Stimulated activated CD8-positive, alpha-beta memory T cell treated with anti-CD3 and anti-CD28 coated beads, Interleukin-7, amount 100 ng/mL, for 1 hour (primary cell): ENCODE measurements at places on chromosomes 16 and 17.

DNA sequence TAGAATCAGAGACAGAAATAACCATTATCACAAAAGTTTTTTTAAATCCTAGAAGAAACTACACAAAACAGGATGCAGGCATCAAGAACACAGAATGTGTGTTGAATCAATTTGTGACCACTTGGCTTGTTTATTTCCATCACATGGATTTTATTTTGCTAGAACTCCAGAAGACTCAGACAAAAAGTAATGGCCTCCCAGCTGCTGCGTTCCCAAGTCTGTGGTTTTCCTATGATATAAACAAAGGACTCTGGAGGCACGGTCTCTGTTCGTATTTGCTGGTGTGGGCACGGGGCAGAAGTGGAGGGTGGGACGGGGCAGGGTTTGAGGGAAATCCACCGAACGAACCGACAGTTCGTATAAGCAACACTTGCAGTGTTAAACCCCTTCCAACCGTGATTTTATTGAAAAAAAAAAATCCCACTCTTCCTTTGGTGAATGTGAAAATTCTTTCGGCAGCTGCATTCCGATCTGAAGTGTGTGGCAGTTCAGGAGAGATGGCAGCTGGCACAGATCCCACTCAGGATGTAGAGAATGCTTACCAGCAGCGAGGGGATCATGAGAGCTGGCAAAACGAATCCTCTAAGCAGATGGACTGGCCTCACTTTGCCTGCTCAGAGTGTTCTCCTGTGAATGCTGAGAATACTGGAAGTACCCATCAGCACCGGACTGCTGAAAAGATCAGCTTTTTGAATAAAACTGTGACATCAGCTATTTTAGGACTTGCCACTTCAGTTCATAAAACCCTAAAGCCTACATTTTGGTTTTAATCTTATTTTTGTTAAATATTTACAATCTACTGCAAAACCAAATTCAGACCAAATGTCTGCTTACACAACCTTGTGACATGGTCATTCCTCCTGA is 165.2 kb downstream of the VPS53 start:
- no peak for DNase-seq

- no peak for DNase-seq
These were observed 16.2 kb upstream of the KPNA2 start for GRCh38 chr17:68019336-68019674.

- DNase-seq = no peak
These were observed 10.3 kb upstream of the ABCC3 start for GRCh38 chr17:50624321-50624934.

DNA sequence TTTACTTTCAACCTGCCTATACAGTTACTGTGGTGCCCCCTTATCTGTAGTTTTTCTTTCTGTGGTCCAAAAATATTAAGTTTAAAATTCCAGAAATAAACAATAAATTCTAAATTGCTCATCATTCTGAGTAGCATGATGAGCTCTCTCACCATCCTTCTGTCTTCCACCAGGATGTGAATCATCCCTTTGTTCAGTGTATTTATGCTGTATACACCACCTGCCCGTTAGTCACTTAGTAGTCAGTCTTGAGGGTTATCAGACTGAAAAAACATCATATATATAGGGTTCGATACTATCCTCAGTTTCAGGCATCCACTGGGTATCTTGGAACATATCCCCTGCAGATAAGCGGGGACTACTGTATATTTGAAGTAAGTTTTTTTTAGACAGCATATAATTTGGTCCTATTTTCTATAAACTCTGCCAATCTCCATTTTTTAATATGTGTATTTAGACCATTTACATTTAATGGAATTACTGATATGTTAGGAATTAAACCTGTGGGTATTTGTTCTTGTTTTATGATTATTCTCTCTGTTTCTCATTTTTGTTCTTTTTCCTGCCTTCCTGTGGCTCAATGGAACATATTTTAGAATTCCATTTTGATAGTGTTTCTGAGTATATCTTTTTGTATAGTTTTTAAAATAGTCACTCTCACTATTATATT is 31.0 kb downstream of the TBX21 start:
- no peak for DNase-seq

- no peak for DNase-seq
These were observed 254.8 kb downstream of the SEC14L1 start for GRCh38 chr17:77395501-77396048.

- DNase-seq = no peak
These were observed 37.2 kb downstream of the LMF1 start for GRCh38 chr16:933581-933980.

GRCh38 chr16:19841184-19841583 is 43.5 kb downstream of the GPRC5B start:
- DNase-seq = no peak

DNA sequence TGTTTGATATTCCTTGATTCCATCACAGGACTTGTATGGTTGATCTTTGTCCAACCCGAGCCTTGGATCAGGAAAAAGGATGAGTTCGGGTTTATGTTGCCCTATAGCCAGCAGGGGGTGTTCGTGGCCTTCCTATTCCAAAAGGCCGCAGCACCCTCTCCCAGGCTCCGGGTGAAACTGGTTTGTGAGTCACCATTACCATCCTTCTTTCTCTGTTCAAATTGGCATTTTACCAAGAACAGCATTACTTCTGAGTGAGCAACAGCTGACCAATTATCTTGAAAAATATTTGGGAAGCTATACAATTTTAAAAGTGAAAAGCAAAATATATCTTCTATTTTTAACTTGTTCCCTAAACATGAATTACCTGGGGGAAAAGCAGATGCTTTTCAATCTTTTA is 24.3 kb upstream of the KRT20 start:
- peak; percentile 32 for DNase-seq

- DNase-seq = no peak
These were observed 13.4 kb downstream of the PDK2 start for GRCh38 chr17:50108556-50108955.

GRCh38 chr16:55955424-55955823 is 80.3 kb upstream of the CES5A start:
- no peak for DNase-seq

DNA sequence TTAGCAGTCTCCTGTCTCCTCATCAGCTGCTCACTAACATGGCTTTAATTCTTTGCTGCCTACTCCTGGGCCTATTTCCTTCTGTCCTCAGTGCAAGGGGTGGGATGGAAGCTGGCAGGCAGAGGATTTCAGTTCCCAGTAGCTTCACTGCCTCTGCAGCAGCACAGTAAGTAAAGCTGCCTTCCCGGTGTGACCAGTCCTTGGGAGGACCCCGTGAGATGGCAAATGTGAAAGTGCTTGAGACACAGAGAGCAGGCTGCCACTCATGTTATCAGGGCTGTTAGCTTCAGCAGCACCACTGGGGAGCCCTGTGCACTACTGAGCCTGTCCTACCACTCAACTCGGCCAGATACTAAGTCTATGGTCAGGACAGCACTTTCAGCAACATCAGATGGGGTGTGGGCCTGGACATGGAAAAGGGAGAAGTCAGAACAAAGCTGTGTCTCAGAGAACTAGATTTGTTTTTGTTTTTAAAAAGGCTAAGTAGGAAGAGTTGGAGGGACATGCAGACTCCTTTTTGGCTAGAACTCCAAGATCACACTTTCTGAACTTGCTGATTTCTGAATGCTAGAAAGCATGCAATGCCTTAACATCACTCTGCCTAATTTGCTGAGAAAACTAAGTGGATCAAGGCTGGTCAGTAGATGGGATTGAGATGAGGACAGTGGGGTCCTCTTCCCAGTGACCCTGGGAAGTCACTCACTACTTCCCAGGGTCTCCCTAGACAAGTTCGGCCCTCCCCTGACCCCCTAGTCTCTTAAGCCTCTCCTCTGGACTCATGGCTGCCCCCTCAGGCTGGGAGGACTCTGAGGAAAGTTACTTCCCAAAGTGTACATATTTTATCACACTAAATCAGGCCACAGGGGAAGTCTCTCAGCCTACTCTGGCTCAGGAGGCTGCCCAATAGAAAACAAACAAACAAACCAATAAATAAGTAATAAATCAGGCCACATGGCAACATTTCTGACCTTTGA is 1.1 kb downstream of the ACSF2 start:
- no peak for DNase-seq

DNA sequence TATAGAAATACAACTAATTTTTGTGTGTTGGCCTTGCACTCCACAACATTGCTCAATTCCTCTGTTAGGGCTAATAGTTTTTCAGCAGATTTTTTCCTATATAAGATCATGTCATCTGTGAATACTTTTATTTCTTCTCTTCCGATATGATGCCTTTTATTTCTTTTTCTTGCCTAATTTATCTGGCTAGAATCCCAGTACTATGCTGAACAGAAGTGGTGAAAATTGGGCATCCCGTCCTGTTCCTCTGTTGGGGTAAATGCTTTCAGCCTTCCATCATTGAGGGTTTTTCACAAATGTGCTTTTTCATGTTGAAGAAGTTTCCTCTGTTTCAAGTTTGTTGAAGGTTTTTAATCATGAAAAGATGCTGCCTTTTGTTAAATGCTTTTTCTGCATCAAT is 22.7 kb upstream of the TNFRSF13B start:
- DNase-seq = no peak

GRCh38 chr16:57303021-57303909 is 18.8 kb upstream of the PLLP start:
- no peak for DNase-seq

GRCh38 chr17:41540921-41541625 is 13.0 kb upstream of the KRT19 start:
- no peak for DNase-seq

GRCh38 chr17:9928601-9929333 is 23.7 kb upstream of the RCVRN start:
- no peak for DNase-seq

DNA sequence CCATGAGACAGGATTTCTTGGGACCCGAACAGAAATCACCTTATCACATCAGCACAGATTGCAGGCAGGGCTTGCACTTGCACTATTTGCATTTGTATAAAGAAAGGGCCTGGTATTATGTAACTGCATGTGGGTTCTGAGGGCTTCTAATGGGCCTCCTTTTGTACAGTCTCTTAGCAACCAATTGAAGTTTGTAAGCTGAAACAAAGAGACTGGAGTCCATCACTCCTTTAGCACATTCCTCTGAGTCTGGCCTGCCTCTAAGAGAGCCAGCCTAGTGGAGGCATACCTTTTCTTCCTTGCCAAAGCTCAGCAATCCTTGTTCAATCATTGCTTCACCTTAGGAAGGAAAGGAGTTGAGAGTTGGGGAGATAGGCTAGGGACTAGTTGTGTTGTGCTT is 387.1 kb downstream of the XYLT1 start:
- no peak for DNase-seq

GRCh38 chr16:75280331-75280804 is 28.9 kb upstream of the BCAR1 start:
- DNase-seq = no peak

- no peak for DNase-seq
These were observed 259.0 kb upstream of the ZFHX3 start for GRCh38 chr16:73306901-73307413.

DNA sequence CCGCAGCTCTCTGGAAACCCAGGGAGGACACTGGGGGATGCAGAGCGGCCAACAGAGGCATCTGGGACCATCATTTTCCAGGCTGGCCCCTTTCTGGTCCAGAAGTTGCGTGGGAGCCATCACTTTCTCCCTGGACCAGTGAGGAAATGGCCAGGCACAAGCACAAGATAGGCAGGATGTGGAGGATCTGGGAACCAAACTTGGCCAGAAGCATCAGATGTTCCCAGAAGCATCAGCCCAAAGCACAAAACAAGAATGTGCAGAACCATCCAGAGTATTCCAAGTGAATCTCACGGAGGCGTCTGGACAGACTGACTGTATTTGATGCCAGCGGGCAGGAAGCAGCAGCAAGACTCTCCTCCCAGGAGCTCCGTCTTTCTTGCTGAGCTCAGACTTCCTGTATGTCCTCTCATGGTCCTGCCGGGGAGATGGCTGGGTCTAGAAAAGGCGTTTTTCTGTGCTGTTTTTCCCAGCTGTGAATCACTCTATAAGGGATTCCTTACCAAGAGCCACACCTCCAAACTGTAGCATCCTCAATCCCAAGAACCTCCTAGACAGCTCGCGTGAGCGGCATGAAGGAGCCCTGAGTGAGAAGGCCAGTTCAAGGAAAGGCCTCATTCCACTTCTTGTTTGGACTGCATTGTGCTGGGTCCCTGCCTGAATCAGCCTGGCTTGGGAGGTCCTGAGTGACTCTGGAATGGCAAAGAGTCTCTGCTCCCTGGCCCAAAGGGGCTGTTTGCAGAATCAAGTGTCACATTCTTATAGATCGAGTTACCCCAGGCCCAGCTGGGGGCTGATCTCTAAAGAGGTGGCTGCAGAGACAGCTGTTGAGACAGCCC is 49.5 kb upstream of the MTSS2 start:
- DNase-seq = no peak

DNA sequence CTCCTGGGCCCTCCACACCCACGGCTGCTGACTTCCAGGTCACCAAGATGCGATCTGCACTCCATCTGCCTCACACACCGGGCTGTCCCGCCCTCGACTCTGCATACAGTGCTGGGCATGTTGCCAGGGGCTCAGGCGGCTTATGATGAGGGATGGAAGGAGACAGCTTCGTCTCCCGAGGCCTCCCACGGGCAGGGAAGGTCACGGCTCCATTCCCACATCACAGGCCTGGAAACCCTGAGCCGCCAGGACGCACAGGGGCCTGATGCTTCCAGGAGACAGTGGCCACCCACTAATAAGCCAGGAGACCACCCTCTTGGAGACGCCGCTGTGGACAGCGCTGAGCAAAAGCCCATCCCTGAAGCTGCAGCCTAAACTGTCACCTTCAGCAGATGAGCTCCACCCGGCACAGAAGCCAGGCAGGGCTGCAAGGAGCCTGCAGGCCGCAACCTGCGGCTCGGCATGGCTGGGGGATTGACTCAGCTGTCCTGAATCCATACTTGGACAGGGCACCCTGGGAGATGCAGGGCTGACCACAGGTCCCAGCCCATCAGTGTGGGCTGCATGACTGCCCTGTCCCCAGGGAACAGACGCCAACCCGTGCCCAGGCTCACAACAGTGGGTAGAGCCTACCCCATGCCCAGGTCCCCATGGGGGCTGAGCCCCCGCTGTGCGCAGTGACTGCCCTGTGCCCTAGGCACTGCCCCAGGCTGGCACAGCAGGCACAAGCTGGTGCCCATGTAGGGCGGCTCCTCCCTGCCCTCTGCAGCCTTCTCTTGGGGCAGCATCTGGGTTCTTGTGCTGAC is 34.4 kb downstream of the SLC7A5 start:
- DNase-seq = no peak

GRCh38 chr17:81282876-81283275 is 12.2 kb downstream of the SLC38A10 start:
- DNase-seq = no peak

DNA sequence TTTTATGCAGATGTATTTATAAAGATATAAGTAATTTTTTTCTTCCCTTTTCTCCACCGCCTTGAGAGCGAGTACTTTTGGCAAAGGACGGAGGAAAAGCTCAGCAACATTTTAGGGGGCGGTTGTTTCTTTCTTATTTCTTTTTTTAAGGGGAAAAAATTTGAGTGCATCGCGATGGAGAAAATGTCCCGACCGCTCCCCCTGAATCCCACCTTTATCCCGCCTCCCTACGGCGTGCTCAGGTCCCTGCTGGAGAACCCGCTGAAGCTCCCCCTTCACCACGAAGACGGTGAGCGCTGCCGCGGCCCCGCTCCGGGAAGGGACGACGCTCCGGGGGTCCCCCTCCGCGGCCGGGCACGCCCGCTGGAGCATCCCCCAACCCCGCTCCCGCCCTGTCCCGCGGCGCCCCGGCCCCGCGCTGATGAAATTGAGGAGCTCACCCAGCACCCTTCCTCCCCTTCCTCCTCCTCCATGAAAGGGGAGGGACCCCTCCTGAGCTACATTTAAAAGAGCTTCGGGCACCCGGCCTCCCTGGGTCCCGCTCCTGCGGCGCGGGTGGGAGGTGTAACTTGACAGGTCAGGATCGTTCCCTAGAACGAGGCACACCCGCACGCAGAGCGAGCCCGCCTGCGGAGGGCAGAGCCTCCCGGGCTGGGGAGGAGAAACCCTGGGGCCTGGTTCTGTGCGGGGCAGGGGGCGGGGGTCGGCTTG is 706 bp downstream of the HLF start:
- no peak for DNase-seq
